Left ventricle myocardium superior (tissue), 1 donor: ENCODE measurements at places on chromosomes 3 and 15. TPM values are rescaled to one million over a fixed set of nuclear protein-coding genes. Genes with fewer than 3 reads are reported as not detected.

DNA sequence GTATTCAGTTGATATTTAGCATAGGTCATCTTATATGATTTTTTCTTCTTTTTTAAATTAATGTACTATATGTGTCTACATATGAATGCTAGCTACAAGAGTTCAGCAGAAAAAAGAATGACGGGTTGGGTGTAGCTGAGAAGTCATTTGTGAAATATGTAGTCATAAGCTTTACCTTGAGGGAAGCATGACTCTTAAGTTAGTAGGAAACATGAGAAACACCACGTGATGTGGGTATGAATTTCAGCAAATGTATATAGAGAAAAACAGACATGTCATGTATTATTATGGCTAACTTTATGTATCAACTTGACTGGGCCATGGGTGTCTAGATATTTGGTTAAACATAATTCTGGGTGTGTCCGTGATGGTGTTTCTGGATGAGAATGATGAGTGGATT, 125.0 kb downstream of the RAP2B start:
- no peak for DNase-seq

GRCh38 chr3:143847787-143848631, at the start of gene SLC9A9:
Gene SLC9A9 (minus strand): TSS chr3:143848468. CDS start chr3:143848322, 146 bp downstream.
- no peak for DNase-seq

Gene SEMA5B
- 4.2 TPM for total RNA-seq

Gene PGBD4
- 1.7 TPM for total RNA-seq

DNA sequence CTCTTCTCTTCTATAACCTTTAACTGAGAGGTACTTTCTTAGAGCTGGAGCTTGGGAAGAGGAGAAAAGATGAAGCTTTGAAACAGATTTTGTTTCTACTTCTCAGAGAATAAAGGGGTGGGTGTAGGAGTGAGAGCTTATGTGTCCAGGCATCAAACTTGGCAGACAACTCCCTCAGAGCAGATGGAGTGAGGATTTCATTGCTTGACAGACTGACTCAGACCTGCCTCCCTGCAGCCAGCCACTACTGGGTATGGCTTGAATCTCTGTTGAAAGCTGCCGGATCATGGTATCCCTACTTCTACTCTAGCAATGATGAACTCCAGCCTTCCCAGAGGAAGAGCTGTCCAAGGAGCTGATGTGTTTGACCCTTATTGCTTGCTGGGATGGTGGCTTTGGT, 36.7 kb downstream of the SYN2 start:
- DNase-seq: no peak

Gene DZIP1L
- total RNA-seq: 5.7 TPM

GRCh38 chr3:154956815-154957214, 123.3 kb upstream of the MME start:
- no peak for DNase-seq

- DNase-seq: no peak
Measured at GRCh38 chr3:129587566-129588210, 18.8 kb downstream of the PLXND1 start.

DNA sequence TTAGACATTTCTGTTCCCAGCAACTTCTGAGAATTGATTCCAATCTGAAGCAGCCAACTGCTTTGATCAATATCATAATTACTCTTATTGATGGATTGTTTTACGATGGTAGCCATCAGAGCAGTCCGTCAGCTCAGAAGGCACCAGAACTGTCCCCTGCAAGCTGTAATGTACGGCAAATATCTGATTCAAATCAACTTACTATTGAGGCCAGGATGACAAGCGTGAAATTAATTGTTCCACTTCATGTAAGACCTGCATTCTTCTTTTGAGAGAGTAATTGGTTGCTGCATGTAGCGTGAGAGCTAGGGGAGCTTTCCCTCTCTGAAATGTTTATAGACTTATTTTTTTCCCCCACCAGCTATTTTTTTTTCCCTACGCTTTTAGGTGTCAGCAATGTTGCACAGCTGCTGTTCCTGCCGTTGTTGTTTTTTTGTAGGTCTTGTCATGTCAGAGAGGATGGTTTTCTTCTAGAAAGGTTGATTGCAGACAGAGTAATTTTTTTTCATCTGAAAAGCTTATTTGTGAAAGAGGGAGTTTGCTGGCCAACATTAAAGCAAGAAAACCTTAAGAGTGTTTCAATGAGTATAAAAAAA, 134.9 kb downstream of the CACNA2D3 start:
- no peak for DNase-seq

DNA sequence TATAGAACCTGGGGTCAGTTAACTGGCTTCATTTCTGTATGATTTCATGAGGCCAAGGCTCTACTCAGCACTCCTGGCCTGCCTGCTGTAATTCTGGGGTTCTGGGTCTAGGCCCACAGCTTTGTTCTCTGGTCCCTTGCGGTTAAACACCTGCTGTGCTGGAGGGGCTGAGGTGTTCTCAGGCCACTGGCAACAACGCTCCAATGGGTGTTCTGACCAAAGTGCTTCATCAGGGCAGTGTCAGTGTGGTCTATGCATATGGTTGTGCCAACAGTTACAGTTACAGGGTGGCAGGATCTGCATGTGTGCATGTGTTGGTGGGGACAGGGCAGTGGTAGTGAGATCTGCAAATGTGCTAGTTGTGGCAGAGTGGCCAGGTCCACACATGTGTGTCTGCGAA, 64.1 kb upstream of the GMNC start:
- no peak for DNase-seq

GRCh38 chr3:44309500-44309899, 29.1 kb upstream of the TCAIM start:
- no peak for DNase-seq

- no peak for DNase-seq
Measured at GRCh38 chr3:154243353-154243752, 80.9 kb downstream of the DHX36 start.

Gene ANKRD34C
- not detected for total RNA-seq

GRCh38 chr3:48687220-48687678, 1.5 kb upstream of the NCKIPSD start:
- DNase-seq: no peak

DNA sequence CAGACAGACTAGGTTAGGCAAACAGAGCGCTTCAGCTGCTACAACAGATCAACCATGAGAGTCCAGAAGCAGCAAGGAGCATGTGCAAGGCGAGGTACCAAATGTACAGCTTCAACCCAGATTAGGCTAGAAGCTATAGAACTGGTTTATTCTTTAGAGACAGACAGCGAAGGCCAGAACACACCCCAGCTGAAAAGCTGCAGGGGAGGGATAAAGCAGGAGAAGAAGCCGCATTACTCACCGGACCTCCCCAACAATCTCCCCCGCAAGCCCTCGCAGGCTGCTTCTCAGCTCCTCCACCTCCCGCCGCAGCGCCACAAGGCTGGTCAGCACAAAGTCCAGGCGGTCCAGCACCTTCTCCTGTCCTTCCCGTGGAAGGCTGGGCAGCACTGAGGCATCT, 3.3 kb downstream of the RMDN3 start:
- no peak for DNase-seq

- DNase-seq: no peak
Measured at GRCh38 chr3:190194506-190194905, 73.8 kb upstream of the P3H2 start.

Gene LSMEM2
- 31.6 TPM for total RNA-seq

- no peak for DNase-seq
Measured at GRCh38 chr3:187136936-187137335, 2.4 kb downstream of the RPL39L start.

Gene SRGAP3
- 6.4 TPM for total RNA-seq

Gene PIGZ
- 2.8 TPM for total RNA-seq

DNA sequence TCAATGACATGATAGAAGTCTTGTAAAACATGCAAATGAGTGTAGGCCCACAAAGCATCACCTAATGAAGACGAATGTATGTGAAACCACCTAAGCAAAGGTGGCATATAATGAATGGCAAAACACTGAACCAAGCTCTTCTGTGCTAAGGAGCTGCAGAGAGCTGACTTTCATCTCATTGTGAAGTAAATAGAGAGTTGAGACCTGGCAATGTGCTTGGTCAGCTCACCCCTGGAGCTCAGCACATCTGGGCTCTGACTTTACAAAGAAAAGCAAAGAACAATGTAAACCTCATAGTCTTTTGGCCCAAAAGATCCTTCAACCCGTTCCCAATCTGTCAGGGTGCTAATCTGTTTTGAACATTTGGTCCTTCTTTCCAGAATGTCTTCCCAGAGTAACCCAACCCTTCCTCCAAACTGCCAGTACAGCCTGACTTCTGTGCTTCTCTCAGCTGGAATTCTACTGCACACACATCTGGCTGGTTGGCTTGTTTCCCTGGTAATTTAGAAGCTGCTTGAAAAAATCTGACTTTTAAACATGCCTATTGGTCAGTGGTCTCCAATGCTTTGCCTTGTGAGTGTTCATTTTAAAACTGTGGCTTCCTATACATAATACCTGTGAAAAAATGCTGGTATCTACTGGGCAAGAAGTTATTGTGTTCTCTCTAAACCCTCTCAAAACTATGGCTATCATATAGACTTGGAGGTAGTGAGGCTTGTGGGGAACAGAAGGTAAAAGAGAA, 101.7 kb downstream of the CD200R1L start:
- DNase-seq: no peak

Gene SLC9C1
- 2.3 TPM for total RNA-seq

- no peak for DNase-seq
Measured at GRCh38 chr15:69949485-69949884, 148.2 kb downstream of the TLE3 start.

Gene DNAH12
- 0.02 TPM for total RNA-seq

DNA sequence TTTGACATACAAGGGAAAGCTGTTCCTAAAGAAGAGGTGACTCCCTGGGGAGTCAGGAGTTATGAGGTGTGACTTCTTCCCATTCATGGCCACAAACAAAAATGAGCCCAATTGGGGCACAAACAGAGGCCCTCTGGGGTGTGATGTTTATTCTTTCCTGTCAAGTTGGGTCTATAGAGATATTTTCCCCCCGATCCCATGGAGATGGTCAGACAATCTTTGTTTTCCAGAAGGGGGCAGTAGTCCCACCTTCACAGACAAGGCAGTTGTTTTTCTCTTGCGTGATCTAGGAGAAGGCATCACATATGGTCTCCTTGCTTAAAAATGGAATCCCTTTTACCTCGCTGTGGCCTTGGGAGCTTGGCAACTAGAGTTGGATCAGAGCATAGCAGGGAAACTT, 110.3 kb downstream of the MFSD1 start:
- DNase-seq: no peak

GRCh38 chr3:6717026-6717943, 143.6 kb upstream of the GRM7 start:
- no peak for DNase-seq

Gene PLA2G4D
- total RNA-seq: not detected

Gene BCHE
- 2.6 TPM for total RNA-seq

GRCh38 chr15:89395996-89396395, 61.4 kb upstream of the POLG start:
- DNase-seq: no peak

DNA sequence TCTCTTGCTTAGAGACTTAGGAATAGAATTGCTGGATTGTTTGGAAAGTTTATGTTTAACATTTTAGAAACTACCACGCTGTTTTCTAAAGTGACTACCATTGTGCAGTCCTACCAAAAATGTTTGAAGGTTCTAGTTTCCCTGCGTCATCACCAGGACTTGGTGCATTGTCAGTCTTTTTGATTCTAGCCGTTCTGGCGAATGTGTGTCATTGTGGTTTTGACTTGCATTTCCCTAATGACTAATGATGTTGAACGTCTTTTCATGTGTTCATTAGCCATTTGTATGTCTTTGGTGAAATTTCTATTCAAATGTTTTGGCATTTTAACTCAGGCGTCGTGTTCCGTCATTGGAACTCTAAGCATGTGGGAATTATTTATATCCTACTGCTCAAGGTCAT, 58.0 kb downstream of the CHD2 start:
- no peak for DNase-seq

DNA sequence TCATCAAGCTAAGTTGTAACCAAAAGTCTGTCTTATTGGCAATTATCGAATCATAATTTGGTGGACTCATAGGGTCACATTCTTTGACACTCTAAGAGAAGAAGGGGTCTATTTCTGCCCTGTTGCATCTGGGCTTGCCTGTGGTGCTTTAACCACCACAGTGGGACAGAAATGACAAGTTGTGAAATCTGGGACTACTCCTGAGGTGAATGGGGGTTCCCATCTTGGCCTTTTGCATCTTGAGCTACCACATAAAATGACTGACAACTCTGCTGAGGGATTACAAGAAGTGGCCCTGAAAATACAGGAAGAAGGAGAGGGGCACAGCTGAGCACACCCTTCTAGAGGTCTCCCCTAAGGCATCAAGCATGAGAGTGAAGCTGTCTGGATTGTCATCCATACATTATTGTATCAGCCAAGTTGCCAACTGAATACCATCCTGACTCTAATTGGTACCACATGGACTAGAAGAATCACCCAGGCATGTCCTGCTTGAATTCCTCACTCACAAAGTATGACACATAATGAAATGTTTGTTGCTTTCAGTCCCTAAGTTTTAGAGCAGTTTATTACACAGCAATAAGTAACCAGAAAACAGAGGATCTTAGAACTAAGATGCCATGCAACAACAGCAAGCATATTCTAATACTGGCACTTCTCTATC, 306.5 kb downstream of the ROBO1 start:
- DNase-seq: no peak

GRCh38 chr3:30655187-30655812, 48.9 kb downstream of the TGFBR2 start:
- no peak for DNase-seq

DNA sequence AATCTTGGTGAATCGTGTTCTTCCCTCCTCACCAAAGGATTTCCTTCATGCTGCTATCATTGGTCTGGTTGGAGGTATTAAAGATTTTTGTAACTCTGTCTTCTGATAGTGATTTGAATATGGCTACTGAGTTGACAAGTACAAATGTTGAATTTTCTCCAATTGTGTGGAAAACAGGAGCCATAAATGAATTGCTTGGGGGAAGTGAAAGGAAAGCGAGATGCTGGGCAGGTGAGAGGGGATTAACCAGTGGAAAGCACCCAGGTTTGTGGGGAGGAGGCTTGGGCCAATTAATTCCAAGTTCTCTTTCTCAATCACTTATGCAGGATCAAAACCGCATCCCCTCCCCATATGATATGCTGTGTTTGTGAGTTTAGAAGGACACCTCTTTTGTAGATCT, 372.5 kb downstream of the IL20RB start:
- DNase-seq: no peak

- no peak for DNase-seq
Measured at GRCh38 chr15:76795217-76795616, 109.9 kb downstream of the SCAPER start.

DNA sequence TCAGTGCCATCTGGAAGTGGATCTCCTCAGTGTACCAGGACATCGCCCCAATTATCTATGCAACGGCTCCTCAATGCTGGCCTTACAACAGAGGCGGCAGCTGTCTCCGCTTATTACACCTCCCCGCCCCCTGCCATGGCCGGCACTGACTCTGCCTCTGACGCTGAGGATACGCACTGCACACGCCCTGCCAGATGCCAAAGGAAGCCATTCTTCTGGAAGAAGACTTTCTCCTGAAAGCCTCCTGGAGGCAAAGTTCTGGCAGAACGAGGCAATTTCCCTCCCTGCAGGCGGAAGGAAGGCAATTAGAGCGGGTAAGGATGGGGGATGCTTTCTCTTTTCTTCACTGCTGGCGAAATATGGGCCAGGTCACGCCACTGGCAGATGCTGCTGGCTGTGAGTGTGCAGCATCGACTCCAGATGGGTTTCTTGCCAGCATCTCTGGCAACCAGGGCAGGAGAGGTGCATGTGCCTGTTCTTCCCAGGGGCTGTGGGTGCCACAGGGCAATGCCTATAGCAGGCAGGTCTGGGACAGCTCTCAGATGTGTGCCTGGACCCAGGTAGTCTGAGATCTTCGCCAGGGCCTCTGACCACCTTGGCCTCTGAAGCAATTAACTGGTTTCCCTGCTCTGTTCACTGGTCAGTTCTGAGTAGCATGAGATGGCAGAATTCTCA, 62.2 kb upstream of the MRPS22 start:
- DNase-seq: no peak

Gene ZNF620
- total RNA-seq: 1.7 TPM

- no peak for DNase-seq
Measured at GRCh38 chr3:124574012-124574411, 156.2 kb upstream of the UMPS start.
